ENCODE measurements at places on chromosomes 1 and 21.
A peak's percentile ranks its signal among the peaks of the same experiment; 100 is the strongest.

DNA sequence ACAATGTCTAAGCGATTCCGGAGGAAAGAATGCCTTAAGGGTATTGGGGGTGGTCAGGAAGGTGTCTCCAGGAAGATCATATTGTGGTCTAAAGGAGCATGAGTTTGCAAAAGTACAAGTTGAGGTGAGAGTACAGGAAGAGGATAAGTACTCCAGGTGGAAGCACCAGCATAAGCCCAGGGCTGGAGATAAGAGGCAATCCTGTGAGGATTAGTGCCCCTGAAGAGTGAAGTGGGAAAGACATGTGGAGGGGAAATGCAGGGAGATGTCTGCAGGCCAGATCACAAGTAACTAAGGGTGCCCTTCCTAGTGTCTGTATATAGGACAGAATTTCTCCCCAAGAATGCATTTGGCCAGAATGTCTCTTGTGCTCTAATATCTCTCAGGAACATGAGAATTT lies 188.3 kb upstream of the DPT start:
- DNase-seq, result no peak

GRCh38 chr1:42913426-42914091 lies 45.1 kb downstream of the SLC2A1 start:
- no peak for DNase-seq

DNA sequence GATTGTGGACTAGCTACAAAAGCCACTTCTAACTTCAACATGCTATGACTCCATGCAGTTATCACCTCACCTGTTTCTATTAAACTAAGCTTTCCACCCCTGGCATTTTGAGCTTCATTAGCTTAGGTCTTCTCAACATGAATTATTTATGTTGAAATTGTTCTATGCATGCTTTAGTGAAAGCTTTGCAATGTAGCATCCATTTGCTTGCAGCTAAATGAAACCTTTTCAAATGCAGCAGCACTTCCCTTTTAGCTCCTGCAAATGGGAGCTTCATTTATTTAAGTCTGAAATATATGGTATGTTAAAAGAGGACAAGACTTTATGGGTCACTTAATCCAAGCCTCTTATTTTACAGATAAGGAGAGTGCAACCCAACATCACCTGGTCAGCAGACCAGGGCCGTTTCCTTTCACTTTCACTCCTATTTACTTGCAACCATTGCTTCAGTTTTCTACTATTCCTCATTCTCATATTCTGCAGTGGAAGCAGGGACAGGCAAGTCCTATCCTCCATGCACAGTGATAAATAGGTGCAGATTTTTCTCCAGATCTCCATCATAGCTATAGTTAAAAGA lies 56.4 kb upstream of the SAMSN1 start:
- no peak for DNase-seq

GRCh38 chr1:117084231-117084630 lies 24.1 kb downstream of the TTF2 start:
- DNase-seq, result no peak

- DNase-seq, result no peak
Measured at GRCh38 chr1:48793863-48794262, 17.2 kb upstream of the BEND5 start.

- DNase-seq, result no peak
Measured at GRCh38 chr1:168505006-168505405, 38.8 kb downstream of the XCL2 start.

GRCh38 chr1:169858467-169858866 lies 35.2 kb downstream of the SCYL3 start:
- no peak for DNase-seq

GRCh38 chr21:28256420-28256831 lies 736.3 kb downstream of the LTN1 start:
- DNase-seq, result no peak

DNA sequence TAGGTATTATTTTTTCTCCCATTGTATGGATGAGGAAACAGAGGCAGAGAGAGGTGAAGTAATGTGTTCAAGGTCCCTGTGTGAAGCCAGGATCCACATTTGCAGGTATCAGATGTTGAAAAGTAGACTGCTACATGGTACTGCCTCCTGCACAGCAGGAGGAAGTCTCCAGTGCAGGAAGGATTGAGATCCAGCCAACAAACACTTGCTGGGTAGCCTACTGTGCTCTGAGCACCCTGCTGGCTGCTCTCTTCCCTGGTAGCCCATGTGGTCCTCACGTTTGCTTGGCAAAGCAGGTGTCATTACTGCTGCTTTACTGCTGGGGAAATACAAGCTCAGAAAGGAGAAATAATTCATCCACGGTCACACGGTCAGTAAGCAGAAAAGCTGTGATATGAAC lies 21.3 kb upstream of the GRIK3 start:
- no peak for DNase-seq

GRCh38 chr1:31562707-31563360 lies 13.5 kb upstream of the TINAGL1 start:
- no peak for DNase-seq

DNA sequence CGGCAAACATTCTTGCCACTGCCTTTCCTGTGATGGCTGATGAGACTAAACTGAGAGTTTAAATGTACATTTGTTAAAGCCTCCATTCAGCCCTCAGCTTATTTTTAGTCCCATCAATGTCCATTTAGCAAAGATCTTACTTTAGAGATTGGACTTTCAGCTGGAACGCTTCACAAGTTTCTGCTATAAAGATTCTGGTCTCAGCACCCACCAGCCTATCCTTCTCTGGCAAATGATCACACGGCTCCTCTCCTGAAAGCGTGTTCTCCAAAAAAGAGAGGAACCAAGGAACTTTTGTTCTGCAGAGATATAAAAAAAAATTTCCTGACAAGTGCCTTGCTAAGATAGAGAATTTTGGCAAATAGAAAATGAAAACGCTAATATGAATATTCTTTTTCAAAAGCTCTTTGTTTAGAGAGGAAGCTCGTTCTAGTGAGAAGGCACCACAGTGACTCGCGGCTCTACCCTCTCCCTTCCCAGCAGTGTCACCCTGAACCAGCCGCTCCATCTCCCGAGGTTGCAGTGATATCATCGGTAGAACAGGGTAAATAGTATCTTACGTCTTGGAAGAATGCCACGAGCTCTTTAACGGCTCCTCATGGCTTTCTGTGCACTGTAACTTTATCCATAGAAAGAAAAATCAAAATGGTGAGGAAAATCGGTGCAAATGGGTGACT lies 200.2 kb downstream of the APP start:
- DNase-seq, result no peak

DNA sequence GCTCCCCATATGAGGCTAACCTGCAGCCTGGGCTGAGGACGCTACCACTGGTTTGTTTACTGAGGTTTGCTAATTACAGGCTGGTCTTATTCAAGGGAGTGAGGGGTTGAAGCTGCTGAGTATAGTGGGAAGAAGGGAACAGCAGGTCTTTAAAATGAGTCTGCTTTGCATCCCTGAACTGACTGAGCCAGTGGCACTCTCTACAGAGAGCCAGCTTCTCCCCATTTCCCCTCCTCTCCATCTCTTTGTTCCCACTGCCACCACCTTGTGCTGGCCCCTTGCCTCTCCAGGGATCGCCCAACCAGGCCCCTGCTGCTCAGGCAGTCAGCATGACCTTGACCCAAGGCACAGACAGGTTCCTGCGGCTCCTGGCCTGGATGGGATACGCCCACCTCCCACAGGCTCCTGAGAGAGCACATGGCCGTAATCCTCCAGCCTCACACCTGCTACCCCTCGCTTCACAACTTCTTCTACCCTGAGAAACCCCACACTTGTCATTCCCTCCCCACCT lies 45.0 kb downstream of the IER5 start:
- peak; percentile 54 for DNase-seq

GRCh38 chr21:38308532-38309119 lies 51.8 kb downstream of the KCNJ15 start:
- DNase-seq, result no peak

GRCh38 chr1:229625915-229626831 lies at the start of the genes TAF5L and URB2:
TSS of gene TAF5L (minus strand) at chr1:229626122. CDS start at chr1:229614482, 11,640 bp downstream.
TSS of gene URB2 (plus strand) at chr1:229626247. CDS start at chr1:229627634, 1,387 bp downstream.
- DNase-seq, result peak; percentile 95

GRCh38 chr1:228496084-228496483 lies 8.9 kb downstream of the RNF187 start:
- DNase-seq, result no peak

- no peak for DNase-seq
Measured at GRCh38 chr1:158833264-158833663, 2.1 kb downstream of the MNDA start.

- DNase-seq, result peak; percentile 63
Measured at GRCh38 chr1:156627313-156627880, 8.2 kb downstream of the HAPLN2 start.

DNA sequence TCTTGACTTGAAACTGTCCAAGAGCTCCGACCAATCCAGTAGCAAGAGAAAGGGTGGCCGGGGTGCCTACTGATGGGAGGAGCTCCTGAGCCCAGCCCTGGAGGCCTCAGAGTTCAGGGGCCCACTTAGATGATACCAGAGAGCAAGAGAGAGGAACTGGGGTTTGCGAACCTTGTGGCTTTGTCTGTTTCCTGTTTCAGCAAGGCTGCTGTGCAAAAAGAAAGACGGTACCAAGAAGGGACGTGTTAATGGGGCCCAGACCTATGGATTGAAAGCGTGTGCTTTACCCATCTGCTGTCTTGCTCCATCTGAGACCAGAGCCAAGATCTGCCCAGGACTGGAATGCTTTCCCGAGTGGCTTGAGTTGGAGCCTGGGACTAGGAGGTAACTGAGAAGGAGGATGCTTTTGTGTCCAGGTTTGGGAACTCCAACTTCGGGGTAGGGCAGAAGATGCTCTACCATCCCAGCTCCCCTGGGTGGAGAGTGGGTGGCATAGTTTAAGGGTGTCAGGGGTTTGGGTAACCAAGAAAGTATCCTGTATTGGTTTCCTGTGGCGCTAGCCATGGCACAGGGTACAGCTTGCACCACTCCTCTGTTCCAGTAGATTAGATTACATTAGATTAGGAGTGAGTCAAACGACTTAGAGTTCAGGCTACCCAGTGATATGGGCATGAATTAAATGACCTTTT lies at the start of gene TRAF3IP3:
Gene TRAF3IP3 (plus strand): TSS at position 128 of the 689 bp plus-strand sequence. CDS start 3,987 bp downstream, outside the sequence.
- DNase-seq, result no peak

- no peak for DNase-seq
Measured at GRCh38 chr1:197393105-197393504, 125.1 kb downstream of the CRB1 start.

DNA sequence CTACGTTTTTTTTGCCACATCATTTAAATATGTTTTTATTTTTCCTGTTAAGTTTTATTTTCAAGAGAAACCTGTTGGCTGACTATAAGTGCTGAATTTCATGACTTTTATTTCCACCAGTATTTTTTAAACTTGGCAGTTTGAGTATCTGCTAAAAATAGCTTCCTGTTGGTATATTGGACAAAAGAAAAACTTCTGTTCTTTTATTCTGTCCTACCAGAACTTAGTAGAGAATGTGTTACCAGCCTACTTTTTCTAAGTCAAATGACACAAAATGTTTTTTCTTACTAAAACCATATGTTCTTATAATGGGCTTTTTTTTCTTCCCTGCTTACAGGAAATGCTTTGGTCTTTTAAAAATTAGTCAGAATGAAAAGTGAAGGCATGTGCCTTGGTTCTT lies 7.6 kb downstream of the DR1 start:
- DNase-seq, result no peak

DNA sequence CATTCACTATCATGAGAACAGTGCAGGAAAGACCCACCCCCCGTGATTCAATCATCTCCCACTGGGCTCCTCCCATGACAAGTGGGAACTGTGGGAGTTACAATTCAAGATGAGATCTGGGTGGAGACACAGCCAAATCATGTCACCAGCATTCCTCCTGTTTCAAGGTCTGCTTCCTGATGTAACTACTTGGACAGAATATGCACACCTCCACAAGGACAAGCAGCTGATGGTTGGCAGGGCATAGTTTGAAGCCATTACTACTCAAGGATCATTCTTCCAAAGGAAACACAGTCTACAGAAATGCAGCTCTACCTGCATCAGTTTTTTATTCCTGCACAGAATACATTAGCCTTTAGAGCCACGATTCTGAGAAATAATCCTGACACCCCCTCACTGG lies 28.5 kb upstream of the RNF2 start:
- no peak for DNase-seq

DNA sequence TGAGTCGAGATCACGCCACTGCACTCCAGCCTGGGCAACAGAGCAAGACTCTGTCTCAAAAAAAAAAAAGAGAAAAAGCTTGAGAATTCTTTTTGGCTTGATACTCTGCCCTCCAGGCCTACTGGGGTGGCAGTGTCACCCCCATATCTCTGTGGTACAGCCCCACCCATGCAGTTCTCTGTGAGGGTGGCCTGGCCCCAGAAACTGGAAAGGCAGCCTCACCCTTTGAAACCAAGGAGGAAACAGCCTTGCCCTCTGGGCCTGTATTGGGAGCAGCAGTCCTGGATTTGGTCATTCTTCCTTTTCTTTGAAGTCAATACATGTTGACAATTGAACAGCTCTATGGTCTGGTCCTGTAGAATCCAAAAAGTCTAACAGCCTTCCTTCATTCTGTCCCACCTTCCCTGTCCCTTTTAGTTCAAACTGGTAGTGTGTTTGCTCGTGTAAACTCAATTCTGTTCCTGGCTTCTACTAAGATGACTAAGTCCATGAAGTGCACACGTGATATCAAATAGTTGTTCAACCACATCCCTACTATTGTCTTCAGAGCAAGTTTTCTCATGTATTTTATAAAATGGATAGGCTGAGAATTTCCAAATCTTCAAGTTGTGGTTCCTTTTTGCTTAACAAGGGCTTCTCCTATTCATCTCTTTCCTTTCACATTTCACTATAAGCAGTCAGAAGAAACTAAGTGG lies 13.2 kb downstream of the ST7L start:
- no peak for DNase-seq

DNA sequence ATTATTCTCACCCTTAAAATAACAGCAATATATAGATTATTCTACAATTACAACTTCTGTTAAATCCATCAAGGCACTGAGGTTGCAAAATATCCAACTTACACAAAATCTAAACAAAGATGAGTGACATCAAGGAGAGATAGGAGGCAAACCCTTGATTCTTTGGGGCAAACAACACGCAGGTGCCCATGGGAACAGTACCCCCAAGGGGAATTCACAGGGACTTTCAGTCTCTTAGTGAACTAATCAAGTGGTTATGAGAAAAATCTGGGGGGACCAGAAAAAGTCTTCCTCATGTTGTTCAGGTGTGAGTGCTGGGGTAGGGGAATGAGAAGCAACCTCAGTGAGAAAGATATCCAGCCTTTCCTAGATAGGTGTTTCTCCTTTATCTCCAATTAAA lies 1107.9 kb downstream of the PLA2G4A start:
- no peak for DNase-seq

GRCh38 chr1:95723346-95723745 lies 489.3 kb downstream of the RWDD3 start:
- no peak for DNase-seq

DNA sequence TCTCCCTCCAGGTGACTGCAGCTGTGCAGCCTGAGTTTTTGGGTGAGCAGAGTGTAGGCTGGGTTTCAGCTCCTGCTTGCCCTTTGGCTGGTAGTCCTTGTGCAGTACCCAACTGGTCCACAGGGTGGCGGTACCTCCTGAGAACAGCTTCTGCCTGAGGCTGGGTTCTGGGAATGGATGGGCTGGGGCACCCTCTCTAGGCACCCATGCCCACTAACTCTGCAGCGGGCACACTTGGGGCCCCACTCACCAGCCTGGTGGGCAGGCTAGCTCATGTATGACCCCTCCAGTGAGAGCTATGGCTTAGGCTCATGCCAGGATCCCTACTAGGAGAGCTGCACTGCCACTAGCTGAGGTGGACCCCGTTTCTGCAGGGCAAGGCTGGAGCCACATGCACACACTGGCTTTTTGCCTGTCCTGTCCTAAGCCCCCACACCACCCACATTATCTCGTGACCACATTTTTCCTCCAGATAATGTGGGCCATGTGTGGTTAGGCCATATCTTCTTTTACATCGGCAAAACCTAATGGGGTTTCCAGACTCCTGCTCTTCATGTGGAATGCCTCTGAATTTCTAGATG lies 15.5 kb upstream of the GSTM4 start:
- peak; percentile 95 for DNase-seq
